Activated CD4-positive, alpha-beta T cell treated with anti-CD3 and anti-CD28 coated beads for 36 hours (primary cell): ENCODE measurements at places on chromosomes 11 and 22. TPM values are rescaled to one million over a fixed set of nuclear protein-coding genes. Genes with fewer than 3 reads are reported as not detected.

Gene MRGPRE
- not detected for total RNA-seq

Gene RBM4
- 122 TPM for total RNA-seq

Gene KRTAP5-1
- total RNA-seq: not detected

Gene BDNF
- total RNA-seq: not detected

Gene DBX1
- total RNA-seq: not detected

DNA sequence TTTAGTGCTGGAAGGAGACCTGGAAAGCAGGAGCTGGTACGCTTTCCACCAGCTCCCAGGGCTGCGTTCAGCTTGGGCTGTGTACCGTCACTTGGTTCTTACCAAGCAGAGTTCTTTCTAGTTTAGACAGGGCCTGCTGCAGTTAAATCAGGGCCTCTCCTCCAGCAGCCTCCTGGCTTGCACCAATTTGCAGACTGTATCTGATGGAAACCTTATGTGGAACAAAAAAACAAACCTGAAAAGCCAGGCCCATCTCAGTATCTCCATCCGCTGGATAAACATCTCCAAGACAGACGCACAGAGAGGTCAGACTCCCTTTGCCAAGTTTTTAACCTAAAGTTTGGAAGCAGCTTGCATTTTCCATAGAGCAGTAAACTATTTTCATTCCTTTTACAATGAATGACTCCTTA lies 288.6 kb upstream of the SORL1-AS1 start:
- no peak for DNase-seq
- H3K27me3 ChIP-seq: peaks cover 7% of the 10 kb centered on the region
- no peaks in the 10 kb centered on the region for H3K36me3 ChIP-seq
- H3K4me3 ChIP-seq: no peak overlapping the region

GRCh38 chr11:79274636-79275331 lies 166.0 kb downstream of the TENM4 start:
- H3K4me1 ChIP-seq: no peaks in the 10 kb centered on the region
- no peak overlapping the region for H3K4me3 ChIP-seq
- DNase-seq: no peak
- H3K27me3 ChIP-seq: peaks cover 5% of the 10 kb centered on the region
- H3K36me3 ChIP-seq: no peaks in the 10 kb centered on the region

- H3K36me3 ChIP-seq: no peaks in the 10 kb centered on the region
- DNase-seq: no peak
- no peaks in the 10 kb centered on the region for H3K27me3 ChIP-seq
- H3K27ac ChIP-seq: no peak overlapping the region
- H3K4me3 ChIP-seq: no peak overlapping the region
Observed at GRCh38 chr11:86172894-86173293, 71.7 kb upstream of the EED start.

DNA sequence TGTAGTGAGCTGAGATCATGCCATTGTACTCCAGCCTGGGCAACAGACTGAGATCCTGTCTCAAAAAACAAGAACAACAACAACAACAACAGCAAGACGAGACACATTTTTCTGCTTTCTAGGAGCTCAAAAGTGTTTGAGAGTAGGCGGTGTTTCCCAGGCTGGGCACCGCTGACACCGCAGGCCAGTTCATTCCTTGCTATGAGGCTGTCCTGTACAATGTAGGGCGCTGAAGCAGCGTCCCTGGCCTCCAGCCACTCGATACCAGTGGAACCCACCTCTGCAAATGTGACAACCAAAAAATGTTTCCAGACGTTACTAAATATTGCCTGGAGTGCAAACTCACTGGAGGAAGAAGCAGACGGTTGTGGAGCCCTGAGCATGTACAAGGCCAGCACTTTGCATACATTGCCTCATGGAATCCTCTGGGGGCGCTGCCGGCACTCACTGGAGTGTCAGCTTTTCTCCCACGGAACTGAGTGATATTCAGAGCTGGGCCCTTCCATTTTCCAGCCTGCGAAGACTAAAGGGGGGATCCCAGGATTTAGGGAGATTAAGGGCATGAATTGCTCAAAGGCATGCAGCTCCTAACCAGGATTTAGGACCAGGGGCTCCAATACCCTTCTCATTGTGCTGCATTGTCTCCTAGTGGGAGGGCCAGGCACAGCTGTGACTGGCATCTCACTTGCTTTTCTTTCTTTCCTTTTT lies 5.8 kb upstream of the MIEF1 start:
- H3K4me1 ChIP-seq: peaks cover 13% of the 10 kb centered on the region
- no peaks in the 10 kb centered on the region for H3K36me3 ChIP-seq
- no peak overlapping the region for H3K4me3 ChIP-seq
- no peak overlapping the region for H3K27ac ChIP-seq

GRCh38 chr11:117595440-117595839 lies 201.6 kb downstream of the DSCAML1 start:
- H3K27ac ChIP-seq: no peak overlapping the region
- no peaks in the 10 kb centered on the region for H3K4me1 ChIP-seq
- H3K27me3 ChIP-seq: peaks cover 16% of the 10 kb centered on the region
- DNase-seq: no peak

DNA sequence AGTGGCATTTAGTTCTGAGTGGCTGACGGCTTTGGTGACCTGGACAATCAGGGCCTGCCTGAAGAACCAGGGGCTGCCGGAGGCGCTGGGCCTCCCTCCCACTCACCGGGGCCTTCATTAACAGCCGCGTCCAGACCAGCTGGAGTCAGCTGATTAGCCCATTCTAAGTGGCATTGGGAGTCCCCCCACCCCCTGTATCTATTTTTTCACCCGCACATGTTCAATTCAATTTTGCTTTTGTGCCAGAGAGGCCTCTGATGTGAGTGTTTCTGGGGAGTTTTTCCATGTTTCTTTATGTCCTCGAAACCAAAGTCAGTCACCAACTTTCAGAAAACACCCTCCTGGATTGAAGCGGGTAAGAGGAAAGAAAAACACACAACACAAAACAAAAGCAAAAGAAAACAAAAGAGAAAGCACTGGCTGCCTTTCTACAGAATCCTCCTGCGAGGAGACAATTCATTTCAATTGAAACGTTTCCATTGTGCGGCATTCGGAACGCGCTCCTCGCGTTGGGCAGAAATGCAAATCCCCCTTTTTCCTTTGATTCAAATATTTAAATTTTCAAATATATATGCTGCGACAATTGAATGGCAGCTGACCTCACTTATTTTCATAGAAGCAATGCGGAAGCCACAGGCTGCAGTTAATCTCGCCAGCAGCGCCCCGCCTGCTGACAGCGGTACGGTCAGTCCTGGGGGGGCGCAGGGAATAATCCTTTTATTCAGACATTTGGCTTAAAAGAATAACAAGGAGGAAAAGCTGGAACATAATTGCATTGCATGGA lies 17.7 kb downstream of the CDKN1C start:
- H3K4me3 ChIP-seq: no peak overlapping the region
- H3K36me3 ChIP-seq: no peaks in the 10 kb centered on the region
- DNase-seq: no peak
- no peaks in the 10 kb centered on the region for H3K4me1 ChIP-seq
- peaks cover 48% of the 10 kb centered on the region for H3K27me3 ChIP-seq
